ENCODE measurements at places on chromosomes 16 and 17.

- DNase-seq = no peak
Measured at GRCh38 chr16:23225634-23226033, 43.1 kb downstream of the SCNN1G start.

- DNase-seq = no peak
Measured at GRCh38 chr17:64658931-64659330, 3.2 kb downstream of the SMURF2 start.

DNA sequence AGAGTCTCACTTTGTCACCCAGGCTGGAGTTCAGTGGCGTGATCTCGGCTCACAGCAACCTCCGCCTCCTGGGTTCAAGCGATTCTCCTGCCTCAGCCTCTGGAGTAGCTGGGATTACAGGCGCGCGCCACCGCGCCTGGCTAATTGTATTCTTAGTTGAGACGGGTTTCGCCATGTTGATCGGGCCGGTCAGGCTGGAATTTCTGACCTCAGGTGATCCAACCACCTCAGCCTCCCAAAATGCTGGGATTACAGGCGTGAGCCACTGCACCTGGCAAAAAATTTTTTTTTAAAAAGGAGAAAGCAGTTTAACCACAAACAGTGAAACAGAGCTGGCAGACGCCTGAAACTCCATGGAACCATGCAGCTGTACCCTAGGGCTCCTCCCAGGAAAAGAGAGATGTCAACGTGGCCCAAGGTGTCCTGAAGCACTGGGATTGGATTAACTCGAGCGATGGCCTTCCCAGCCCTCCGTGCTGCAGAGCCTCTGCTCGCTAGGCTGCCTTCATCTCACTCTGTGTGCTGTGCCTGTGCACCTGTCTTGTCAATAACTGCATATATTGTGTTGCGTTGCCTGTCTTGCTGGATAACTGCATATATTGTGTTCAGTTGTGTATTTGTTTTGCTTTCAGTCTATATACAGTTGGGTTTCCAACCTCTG lies 29.6 kb upstream of the FOXK2 start:
- DNase-seq = no peak

DNA sequence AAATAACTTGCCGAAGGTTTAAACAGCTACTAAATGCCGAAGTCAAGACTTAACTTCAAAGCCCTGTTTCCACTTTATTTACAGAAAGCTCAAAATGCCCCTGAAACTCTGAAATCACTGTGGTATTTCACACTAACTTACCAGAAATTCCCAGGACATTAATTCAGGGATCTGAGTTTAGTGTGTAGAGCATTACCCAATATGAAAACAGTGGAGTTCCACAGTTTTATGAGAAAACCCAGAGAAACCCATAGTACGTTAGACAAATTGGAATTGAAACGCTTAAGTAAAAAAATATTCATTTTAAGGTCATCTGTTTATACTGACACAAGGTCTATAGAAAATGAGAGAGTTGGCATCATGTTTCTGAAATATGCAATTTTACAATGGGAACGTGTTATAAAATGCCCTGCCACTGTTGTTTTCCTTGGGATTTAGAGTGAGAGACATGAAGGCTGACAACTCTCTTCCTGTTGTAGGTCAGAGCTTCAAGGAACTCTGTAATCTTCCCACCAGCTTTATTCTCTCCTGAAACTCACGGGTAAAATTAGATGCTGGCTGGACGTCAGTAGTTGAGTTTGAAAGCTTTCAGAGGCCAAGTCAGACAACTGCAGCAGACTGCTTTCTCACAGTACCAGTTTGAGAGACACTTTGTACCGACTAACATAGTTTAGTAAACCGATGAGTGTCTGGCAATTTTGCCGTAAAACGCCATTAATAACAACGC lies 139.4 kb upstream of the TBX2 start:
- no peak for DNase-seq

DNA sequence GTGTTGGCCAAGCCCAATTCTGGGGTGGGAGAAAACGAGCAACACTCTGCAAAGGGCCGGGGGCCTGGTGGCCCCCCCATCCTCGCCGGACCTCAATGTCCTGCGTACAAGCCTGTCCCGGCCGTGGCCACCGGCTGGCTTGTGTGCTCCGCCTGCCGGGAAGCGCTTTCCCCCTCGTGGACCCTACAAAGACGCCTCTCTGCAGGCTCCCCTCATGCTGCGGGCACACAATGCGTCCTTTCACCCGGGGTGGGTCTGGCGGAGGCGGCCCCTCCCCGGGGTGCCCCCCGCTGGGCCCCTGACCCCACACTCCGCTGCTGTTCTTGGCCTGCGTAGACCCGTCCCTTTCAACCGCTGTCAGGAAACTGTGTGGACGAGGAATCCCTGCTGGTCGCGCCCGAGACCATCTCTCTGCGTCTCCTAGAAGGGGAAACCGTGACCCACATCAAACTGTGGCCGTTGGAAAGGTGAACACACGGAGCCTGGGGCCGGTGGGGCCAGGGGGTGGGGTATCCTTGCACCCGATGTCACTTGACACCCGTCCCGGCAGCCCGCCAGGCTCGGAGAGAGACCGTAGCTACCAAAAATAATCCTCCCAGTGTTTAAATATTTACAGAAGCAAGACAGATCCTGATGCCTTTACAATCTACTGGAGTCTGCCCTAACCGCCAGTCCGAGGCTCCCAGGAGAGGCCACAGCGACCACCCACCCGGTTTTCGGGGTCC lies 43.6 kb downstream of the TBC1D16 start:
- DNase-seq = no peak

- no peak for DNase-seq
Measured at GRCh38 chr17:48162306-48162934, 54.9 kb downstream of the SNX11 start.

GRCh38 chr16:85091522-85091910 lies 20.8 kb downstream of the CIBAR2 start:
- no peak for DNase-seq

DNA sequence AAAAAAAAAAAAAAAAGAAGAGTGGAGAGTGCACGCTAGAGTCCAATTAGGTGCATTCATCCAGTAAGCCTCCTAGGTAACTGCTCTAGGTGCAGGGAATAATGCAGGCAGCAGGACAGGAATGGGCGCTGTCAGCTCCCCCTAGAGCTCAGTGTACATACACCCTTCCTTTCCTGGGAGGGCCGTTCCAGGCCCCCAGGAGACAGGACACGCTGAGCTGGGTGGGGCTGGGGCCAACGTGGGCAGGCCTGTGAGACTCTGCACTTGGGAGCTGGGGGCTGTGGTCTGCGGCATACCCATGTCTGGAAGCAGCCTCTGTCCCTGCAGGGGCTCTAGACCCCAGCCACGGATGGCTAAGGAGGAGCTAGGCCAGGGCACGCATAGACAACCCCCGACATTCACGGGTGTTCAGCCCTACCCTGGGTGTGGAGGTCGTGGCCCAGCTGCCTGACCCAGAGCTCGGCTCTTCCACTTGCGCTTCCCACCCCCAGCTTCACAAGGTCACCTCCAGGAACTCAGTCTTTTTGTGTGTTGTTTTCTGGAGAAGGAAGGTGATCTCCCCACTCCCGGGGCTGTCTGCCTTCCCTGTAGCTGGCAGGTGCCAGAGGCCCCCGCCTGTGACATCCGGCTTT lies 1.0 kb upstream of the ANTKMT start:
- DNase-seq = no peak

- no peak for DNase-seq
Measured at GRCh38 chr16:87491522-87492290, 1.1 kb downstream of the ZCCHC14 start.

DNA sequence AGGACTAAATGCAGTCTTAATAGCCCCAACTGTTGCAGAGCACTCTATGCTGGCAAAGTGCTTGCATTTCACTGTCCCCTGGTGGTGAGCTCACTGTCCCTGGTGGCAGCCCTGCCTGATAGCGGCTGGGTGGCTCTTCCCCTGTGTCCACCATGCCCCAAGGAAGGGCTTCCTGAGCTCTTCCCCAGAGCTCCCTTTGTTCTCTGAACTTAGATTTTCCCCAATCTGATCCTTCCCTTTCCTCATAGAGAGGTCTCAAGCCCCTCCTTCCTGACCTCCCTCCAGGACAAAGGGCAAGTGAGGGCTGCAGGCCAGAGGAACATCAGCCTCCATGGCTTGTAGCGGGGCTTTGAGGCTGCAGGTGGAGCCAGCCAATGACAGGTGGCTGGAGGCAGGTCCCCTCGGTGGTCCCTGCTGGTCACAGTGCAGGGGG lies 17.0 kb downstream of the BEAN1 start:
- no peak for DNase-seq

DNA sequence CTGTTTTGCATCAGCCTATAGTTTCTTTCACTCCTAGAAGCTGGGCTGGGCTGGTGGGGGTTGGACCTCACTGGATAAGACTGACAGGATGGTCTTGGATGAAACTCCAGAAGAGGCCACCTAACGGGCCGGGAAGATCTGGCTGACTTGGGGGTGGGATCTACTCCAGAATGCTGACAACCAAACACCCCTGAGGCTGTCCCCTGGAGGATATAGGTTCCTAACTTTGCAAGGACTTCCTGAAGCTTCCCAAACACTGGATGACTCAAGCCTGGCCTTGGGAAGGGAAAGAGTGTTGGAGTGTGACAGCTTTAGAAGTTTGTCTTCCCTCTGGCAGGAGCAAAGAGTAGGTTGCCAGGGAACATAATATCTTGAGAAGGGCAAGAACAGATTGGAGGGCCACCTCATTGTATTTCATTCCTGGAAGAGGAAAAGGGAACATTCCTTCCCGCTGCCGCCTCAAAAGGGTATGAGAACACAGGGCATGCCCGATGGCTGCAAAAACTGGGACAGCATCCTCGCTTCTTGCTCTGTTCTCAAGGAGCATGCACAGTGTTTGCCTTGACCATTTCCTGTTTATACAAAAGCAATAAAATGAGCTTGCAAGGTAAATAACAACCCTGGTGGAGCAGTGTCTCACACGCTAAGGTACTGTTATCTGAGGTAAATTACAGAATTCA lies 6.8 kb upstream of the CYB5B start:
- no peak for DNase-seq
